ENCODE measurements at places on chromosomes 3 and 15.

GRCh38 chr3:34277110-34277509 is 478.7 kb downstream of the PDCD6IP start:
- no peak for DNase-seq

GRCh38 chr15:87604857-87605446 is 651.6 kb downstream of the NTRK3 start:
- DNase-seq = no peak

- no peak for DNase-seq
Observed at GRCh38 chr15:94057305-94057704, 174.1 kb upstream of the MCTP2 start.

GRCh38 chr3:98999675-99000074 is 98.2 kb upstream of the DCBLD2 start:
- DNase-seq = no peak

DNA sequence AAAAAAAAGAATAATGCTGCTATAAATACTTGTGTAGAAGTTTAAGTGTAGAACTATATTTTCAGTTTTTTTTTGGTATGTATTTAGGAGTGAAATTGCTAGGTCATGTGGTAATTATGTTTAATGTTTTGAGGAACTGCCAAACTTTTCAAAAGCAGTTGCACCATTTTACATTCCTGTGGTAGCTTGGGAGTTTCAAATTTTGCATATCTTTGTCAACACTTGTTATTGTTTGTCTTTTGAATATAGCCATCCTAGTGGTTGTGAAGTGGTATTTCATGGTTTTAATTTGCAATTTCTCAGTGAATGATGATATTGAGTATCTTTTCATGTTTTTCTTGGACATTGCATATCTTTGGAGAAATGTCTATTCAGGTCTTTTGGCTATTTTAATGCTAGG is 30.4 kb downstream of the SKIL start:
- no peak for DNase-seq

- no peak for DNase-seq
Observed at GRCh38 chr3:30518181-30518864, 88.1 kb upstream of the TGFBR2 start.

- no peak for DNase-seq
Observed at GRCh38 chr3:120077731-120078130, 16.5 kb downstream of the GSK3B start.

DNA sequence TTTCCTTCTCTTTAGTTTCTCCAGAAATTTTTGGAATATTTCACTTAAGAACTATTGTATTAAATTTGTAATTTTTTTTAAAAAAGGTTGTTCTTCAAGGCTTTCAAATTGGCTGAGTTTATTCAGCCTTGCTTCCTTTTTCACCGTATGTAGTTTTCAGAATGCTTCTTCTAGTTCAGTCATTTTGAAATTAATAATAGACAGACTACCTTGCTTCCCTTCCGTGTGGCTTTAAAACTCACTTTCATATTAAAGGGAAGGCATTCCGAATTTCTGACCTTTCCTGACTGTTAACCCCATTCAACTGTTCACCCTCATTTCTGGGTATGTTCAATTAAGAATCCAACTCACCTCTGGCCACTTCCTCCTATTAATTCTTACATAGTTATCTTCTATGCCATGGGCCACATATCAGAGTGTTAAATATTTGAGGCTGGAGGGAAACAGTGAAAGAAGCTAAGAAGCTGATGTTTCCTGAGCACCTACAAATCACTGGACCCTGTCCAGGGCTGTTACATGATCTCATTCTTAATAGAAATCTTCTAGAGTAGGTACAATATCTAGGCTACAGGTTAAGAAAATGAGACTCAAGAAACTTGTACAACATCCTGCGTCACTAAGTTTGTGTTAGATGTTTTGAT is 237.5 kb downstream of the P3H2 start:
- DNase-seq = no peak

GRCh38 chr3:129045675-129046036 is 14.9 kb upstream of the GP9 start:
- DNase-seq = no peak

GRCh38 chr3:40524222-40524567 is 565 bp upstream of the ZNF621 start:
- DNase-seq = no peak

GRCh38 chr3:16114429-16114828 is 60.1 kb upstream of the GALNT15 start:
- no peak for DNase-seq

- no peak for DNase-seq
Observed at GRCh38 chr15:85150130-85150480, 168.4 kb downstream of the PDE8A start.

- no peak for DNase-seq
Observed at GRCh38 chr3:54202651-54203248, 80.4 kb downstream of the CACNA2D3 start.

DNA sequence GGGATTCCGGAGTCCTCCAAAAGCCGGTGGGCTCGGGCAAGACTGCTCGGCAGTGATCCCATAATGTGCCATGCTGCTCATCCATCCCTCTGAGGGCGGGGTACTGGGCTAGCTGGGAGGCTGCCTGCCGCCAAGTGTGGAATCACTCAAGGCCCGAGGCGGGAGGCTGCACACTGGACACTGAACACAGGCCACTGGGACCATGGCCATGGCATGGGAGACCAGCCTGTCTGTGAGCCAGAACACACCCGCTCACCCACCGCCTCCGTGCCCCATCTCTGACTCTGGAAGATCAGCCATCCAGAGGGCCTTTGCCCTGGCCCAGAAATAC is 1.4 kb downstream of the C3orf22 start:
- no peak for DNase-seq

- no peak for DNase-seq
Observed at GRCh38 chr3:24496529-24497482, 2.2 kb upstream of the THRB start.

GRCh38 chr3:138542977-138543376 is 51.1 kb downstream of the CEP70 start:
- DNase-seq = no peak

- no peak for DNase-seq
Observed at GRCh38 chr15:77226652-77227051, 155.7 kb upstream of the TSPAN3 start.

DNA sequence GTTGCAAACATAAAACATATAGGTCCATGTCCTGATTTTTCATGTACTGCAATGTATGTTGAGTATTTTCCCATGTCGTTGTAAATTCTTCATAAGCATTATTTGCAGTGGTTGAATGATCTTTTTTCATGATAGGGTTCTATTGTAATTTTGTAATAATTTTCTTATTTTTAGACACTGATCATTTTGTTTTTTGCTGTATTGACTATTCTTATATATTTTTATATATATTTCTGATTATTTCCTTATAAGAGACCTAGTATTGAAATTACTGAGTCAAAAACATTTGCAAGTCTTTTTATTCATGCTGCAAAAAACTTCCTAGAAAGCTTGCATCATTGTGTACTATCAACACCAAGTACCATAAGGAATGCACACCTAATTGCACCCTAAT is 31.2 kb upstream of the ZNF774 start:
- DNase-seq = no peak

- no peak for DNase-seq
Observed at GRCh38 chr3:124886168-124887056, 753 bp downstream of the ITGB5 start.

- DNase-seq = no peak
Observed at GRCh38 chr3:43810797-43811196, 120.1 kb downstream of the ABHD5 start.

DNA sequence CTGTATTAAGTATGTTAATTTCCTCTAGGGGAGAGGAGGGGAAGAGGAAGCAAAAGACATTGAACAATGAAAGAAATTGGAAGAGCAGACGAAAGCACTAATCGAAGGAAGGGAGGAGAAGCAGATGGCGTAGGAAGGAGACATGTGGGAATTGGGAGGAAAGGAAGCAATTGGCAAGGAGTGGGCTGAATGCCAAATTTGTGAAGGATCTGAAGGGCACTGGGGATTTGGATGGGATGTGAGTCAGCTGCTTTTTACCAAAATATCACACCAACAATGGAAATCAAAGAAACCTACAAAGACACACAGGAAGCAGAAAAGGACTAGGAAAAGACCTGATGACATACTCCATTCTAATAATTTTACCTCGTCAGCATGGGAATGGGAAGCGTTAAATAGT is 1029.8 kb downstream of the ROBO1 start:
- no peak for DNase-seq

- no peak for DNase-seq
Observed at GRCh38 chr3:161070980-161071663, 34.0 kb downstream of the B3GALNT1 start.

GRCh38 chr15:100277087-100277855 is 64.5 kb downstream of the ADAMTS17 start:
- DNase-seq = no peak

GRCh38 chr3:160052385-160053047 is 63.9 kb downstream of the IL12A start:
- no peak for DNase-seq

GRCh38 chr15:71149646-71150557 is 34.6 kb downstream of the THSD4 start:
- no peak for DNase-seq

DNA sequence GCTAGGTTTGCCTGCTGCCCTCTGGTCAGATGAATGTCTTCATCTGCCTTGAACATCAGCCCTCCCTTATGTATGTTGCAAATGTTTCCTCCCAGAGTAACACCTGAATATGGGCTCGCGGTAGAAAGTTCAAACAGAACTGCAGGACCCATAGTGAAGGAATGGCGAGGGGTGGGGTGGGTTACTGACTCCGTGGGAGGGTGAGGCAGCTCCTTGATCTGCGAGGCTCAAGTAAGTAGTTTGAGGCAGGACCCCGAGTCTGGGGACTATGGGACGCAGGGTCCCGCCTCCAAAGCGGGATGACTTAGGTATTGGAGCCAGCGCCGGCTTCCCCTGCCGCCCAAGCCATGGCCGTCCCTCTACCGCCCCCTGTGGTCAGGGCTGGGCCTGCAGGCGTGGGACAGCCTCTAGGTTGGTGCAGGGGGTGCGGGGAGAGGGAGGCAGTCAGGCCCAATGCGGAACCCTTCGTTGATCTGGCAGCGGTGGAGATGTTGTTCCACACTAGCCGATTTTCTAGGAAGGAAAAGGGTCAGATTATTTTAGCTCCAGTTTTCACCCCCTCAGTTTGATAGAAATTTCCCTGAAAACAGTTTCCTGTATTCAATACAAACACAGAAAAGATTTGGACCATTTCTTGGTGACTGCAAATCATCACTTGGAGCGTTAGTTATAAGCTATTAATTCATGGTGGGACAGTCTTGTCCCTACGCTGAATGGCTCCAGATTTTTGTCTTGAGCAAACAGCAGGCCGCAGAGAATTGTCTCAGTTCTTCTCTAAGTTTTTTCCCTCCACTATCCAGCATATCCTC is 72.3 kb downstream of the CORO2B start:
- DNase-seq = no peak

DNA sequence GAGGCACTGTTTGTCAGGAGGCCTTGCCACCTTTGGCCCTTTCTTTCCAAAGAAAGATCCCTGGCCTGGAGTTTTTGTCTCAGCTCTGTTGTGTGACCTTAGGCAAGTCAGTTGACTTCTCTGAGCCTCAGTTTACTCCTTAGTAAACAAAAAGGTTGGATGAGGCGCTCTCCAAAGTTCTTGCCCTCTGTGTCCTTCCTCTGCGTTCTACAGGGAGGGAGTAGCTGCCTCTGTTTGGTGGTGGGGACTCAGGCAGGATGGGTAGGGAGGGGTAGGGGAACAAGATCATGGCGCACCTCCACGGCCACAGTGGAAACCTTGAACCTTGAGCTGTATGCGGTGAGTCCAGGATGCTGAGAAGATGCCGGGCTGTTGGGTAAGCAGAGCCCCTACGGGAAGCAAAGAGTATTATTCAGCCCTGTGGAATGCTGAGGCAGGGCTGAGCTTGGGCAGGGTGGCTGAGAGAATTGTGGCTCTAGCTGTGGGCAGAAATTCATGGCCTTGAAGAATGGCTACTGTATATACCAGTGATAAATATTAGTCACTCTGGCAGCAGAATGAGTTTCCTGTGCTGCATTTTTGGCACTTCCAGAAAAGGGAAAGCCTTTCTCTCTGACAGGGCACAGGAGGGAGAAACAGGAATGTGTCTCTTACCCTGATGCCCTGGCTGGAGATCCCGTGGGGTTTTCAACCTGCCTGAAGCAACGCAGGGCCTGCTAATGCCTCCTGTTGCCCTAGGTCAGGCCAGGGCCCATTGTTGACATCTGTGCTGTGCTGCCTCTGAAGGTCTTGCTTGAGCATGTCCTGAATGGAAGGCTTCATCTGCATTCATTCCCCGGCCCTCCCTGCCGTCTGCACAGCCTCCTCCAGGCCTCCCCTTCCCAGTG is 39.9 kb downstream of the SMAD3 start:
- DNase-seq = no peak

DNA sequence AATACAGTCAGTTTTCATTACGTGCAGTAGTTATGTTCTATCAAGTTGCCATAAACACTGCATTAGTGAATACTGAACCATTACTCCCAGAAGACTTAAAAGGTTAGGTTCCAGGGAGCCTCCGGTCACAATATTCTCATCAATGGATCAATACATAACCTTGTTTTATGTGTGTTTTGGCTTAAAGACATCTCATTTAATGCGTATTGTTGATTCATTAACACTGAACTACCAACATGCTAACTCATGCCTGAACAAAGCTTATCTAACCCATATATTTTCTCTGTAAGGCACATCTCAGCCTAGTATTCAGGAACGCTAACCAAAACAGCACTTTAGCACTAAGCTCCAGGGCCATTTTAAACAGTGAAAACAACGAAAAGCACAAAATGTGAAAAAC is 24.1 kb upstream of the NEDD4 start:
- no peak for DNase-seq

DNA sequence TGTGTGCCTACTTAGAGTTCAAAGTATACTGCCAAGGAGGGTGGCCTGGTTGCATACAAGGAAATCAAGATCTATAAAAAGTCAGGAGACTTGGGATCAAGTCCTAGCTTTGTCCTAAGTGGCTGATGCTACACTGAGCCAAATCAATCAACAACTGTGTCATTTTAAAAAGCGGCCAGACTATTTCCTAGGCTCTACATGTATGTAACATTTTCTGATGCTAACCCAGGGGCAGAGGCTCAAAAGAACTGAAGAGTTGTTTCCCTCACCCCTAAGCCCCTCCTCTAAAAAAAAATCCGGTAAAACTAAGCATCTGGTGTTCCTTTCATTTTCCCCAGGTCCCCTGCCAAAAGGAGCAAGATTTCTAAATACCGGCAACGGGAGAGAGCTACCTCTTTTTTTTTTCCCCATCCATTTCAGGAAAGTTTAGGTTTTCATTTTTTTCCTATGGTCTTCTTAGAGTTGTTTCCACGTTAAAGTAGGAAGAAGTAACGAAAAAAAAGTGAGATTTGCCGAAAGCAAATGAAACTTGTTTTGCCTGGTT is 18.8 kb upstream of the CHD2 start:
- no peak for DNase-seq

- DNase-seq = no peak
Observed at GRCh38 chr15:72227192-72227586, 3.8 kb downstream of the PKM start.

DNA sequence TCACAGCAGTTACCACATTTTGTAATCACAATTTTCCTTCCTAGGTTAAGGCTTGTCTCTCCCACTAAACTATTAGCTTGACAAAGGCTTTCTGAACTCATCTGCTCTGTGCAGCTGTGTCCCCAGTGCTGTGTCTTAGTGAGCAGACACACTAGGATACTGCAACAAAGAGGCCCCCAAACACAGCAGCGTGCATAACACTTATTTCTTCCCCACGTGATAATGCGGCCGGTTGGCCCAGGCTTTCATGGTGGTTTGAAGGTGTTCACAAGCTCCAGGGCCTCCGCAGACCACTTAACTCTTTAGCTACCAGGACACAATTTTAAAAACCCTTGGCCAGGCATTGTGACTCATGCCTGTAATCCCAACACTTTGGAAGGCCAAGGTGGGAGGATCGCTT is 2.2 kb upstream of the HDAC11 start:
- no peak for DNase-seq

- no peak for DNase-seq
Observed at GRCh38 chr3:34780973-34781372, 858.4 kb upstream of the ARPP21 start.

All from cortex of kidney (tissue), 1 donor.